NCI-H774 (cell line): ENCODE measurements at places on chromosomes 13 and 19.

GRCh38 chr19:4304538-4305256 lies at the start of gene FSD1:
FSD1 (plus strand) TSS chr19:4304598; CDS start chr19:4304747, 149 bp downstream.
- peak; percentile 29 for DNase-seq

DNA sequence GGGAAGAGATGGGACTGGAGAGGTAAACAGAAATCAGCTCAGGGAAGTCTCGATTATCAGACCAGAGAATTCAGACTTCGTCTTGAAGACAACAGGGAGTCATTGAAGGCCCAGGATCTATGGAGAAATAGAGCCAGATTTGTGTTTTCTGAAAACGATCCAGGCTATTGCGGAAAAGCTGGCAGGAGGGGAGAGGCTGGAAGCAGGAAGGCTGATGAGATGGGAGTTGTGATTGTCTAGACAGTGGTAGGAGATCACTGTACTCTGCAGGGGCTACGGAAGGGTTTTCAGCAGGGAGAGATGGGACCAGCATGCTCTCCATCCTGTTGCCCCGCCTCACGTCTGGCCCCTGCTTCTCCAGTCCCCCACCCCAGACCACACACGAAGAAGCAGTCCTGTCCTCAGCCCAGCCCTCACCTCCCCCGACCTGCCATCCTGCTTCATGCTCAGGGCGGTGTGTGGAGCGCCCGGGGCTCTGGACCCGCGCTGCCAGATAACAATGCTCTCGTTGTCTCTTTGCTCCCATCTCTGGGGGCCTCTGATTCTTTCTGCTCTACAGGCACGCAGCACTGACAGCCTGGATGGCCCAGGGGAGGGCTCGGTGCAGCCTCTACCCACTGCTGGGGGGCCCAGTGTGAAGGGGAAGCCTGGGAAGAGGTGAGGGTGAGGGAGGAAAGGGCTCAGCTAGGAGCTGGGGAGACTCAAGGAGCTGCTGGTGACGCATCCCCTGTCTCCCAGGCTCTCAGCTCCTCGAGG lies 1.9 kb downstream of the ARHGAP33 start:
- no peak for DNase-seq

- DNase-seq: no peak
Observed at GRCh38 chr13:85565652-85566051, 233.6 kb downstream of the SLITRK6 start.

- no peak for DNase-seq
Observed at GRCh38 chr13:74214321-74214720, 80.1 kb upstream of the KLF12 start.

DNA sequence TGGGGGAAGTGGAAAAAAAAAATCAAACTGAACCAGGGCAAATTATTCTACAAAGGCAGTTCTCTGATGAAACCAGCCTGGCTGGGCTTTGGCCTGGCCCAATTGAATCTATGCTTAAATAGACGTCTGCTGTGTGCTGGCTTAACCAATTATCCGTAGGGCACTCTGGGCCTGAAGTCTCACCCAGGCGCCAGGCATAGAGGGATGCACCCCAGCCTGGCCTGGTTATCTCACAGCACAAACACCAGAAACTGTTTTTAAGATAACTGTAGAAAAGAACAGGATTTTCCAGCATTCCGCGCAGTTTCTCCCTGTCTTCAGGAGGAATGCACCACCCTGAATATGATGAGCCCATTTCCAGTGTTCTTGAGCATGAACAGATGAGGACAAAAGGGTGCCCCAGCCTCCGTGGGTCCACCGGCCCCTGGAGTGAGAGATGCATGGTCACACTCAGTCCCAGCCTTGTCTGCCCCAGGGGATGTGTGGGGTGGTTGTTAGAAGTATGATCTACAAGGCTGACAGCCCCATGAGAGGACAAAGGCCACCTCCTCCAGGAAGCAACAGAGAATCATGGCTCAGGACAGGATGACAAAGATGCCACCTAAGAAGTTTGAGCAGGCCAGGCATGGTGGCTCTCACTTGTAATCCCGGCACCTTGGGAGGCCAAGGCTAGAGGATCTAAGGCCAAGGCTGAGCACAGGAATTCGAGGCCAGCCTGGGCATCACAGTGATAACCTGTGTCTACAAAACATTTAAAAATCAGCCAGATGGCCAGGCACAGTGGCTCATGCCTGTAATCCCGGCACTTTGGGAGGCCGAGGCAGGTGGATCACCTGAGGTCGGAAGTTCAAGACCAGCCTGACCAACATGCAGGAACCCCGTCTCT lies 50.2 kb downstream of the PEPD start:
- DNase-seq: no peak

DNA sequence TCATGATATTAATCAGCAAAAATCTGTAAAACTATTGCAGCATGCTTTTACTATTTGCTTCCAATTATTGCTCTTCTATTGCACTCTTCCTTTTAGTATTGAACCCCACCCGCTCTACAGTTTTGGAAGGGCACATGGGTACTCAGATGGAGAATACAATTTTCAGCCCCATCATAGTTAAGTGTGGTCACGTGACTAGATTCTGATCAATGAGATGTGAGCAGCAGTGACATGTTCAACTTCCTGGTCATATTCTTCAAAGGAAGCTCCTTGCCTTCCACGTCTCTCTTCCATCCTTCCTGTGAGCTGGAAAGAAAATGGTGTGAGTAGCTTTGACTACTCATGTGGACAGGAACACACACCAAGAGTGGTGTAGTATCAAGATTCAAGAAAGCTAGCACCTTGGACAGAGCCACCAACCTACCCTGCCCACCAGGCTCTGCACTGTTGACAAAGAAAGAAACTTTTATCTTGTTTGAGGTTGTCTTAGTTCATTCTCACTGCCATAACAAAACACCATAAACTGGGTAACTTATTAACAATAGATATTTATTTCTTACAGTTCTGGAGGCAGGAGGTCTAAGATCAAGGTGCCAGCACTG lies 3.8 kb upstream of the FGF14 start:
- no peak for DNase-seq

- no peak for DNase-seq
Observed at GRCh38 chr13:60268203-60268555, 104.5 kb upstream of the DIAPH3 start.

DNA sequence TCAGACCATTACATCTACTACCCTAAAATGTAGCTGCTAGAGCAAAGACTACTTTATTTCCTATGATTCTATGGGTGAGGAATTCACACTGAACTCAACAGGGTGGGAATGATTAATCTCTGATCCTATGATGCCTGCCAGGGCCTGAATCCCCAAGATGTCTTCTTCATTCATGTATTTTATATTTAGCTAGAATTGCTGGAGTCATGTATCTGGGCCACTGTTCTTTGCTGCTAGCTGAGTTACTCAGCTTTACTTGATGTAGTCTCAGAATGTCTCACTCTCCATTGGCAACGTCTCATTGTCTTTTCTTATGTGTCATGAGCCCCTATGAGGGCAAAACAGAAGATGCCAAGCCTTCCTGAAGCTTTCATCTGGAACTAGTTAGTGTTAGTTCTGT lies 21.1 kb downstream of the ZNF582 start:
- DNase-seq: no peak

GRCh38 chr13:110233181-110233950 lies 73.6 kb downstream of the COL4A1 start:
- DNase-seq: no peak

- peak; percentile 23 for DNase-seq
Observed at GRCh38 chr13:46181840-46182490, at the start of gene LCP1. LCP1 (minus strand) TSS chr13:46182177; CDS start chr13:46159662, 22,515 bp downstream.

GRCh38 chr13:39956036-39956435 lies 300.6 kb downstream of the COG6 start:
- DNase-seq: no peak

- DNase-seq: peak; percentile 72
Observed at GRCh38 chr19:55080968-55081769, 5.5 kb downstream of the EPS8L1 start.

DNA sequence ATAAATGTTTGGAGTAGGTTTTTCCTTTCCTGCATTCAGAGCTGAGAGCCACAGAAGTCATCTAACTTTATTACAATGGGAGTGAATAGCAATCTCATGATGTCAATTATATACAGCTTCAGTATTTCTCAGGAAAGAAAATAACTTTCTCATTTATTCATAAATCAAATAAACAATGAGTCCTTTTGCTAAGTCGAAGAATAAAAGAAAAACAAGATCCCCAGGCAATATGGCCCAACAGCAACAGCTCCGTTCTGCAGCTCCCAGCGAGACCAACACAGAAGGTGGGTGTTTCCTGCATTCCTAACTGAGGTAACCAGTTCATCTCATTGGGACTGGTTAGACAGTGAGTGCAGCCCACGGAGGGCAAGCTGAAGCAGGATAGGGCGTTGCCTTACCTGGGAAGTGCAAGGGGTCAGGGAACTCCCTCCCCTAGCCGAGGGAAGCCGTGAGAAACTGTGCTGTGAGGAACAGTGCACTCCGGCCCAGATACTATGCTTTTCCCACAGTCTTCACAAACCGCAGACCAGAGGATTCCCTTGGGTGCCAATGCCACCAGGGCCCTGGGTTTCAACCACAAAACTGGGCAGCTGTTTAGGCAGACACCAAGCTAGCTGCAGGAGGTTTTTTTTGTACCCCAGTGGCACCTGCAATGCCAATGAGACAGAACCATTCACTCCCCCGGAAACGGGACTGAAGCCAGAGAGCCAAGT lies 128.2 kb downstream of the SLITRK1 start:
- DNase-seq: no peak

DNA sequence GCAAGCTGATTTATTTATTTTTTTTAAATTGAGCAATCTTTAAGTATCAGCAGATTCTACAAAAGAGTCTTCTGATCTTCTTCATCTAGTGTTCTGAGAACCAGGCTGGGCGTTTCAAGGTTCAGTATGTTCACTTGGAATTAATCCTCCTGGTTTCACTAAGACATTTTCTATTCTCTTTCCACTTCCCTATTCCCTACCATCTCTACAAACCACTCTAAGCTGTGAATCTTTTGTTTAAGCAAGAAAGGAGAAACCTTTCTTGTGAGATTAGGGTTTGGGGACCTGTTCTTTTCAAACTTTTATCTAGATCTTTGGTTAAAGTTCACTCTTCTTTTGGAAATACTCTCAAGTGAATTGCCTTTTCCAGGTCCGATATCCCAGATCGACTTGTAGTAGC lies 59.3 kb downstream of the URI1 start:
- DNase-seq: no peak

- DNase-seq: no peak
Observed at GRCh38 chr19:1038978-1039645, 795 bp upstream of the ABCA7 start.

GRCh38 chr13:98909016-98909415 lies 68.8 kb downstream of the DOCK9 start:
- no peak for DNase-seq

- DNase-seq: no peak
Observed at GRCh38 chr19:52335768-52336116, 301 bp upstream of the ZNF610 start.

- DNase-seq: no peak
Observed at GRCh38 chr19:46270521-46271256, 26.2 kb upstream of the HIF3A start.

- DNase-seq: peak; percentile 10
Observed at GRCh38 chr19:15154002-15154612, 46.7 kb downstream of the NOTCH3 start.

- no peak for DNase-seq
Observed at GRCh38 chr13:72617186-72617585, 110.2 kb downstream of the MZT1 start.

GRCh38 chr13:38830442-38831045 lies 143.7 kb downstream of the FREM2 start:
- DNase-seq: no peak

GRCh38 chr19:13103581-13104359 lies 1.1 kb upstream of the LYL1 start:
- no peak for DNase-seq

GRCh38 chr13:29710511-29710910 lies 115.0 kb upstream of the SLC7A1 start:
- DNase-seq: no peak

GRCh38 chr13:48078251-48078656 lies 16.6 kb downstream of the MED4 start:
- no peak for DNase-seq
